ENCODE measurements at places on chromosomes 1 and 21.

DNA sequence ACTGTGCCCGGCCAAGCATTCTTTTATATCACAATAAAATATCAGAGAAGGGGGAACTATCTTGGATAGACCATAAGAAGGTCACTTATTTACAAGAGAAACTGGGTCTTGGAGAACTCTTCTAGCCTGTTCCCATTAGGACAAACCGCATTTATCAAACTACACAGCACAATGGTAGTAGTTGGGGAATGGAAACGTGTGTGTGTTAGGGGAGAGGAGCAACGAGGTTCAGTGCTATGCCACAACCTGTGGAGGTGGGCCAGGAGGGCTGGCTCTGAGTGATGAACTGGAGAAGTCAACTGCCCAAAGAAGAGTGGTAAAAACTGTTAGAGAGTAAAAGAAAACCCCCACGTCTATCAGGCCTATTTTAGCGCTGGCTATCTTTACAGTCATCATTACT, 1.6 kb downstream of the DONSON start:
- DNase-seq = no peak

GRCh38 chr1:98965394-98965793, 39.3 kb downstream of the PLPPR5 start:
- DNase-seq = no peak

DNA sequence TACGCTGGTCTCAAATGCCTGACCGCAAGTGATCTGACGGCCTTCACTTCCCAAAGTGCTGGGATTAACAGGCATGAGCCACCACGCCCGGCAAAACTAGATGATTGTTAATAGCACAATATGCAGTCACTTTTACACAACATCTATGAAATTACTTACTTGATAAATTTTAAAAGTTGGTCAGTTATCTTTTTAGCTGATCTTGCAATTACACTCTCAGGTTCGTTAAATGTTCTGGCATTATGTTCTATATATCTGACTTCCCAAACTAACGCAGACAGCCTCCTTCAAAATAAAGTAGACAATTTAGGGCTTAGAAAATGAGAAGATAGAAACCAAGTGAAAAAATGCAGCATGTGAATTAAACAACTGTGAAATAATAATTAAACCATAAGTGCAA, 31.8 kb upstream of the PSMG1 start:
- DNase-seq = no peak

- no peak for DNase-seq
Measured at GRCh38 chr1:228008391-228009115, 1.8 kb downstream of the WNT3A start.

DNA sequence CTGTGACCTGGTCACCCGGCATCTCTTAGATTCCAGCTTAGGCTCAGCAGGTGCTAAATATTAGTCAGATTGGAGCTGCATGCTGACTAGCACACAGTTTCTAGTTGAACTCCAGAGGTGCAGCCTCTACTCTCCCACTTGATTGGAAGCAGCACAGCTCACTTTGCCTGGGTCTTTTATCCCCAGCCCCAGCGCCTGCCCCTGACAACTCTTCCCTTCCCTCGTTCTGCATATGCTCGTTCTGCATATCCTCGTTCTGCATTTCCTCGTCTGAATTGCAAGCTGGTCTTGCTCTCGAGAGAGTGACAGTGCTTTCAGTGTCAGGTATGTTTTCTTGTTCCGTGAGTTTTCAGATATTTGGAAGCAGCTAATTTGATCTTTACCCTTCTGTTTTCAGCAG, 11.7 kb downstream of the COL18A1 start:
- no peak for DNase-seq

- DNase-seq = no peak
Measured at GRCh38 chr21:39334611-39335010, 14.3 kb downstream of the HMGN1 start.

GRCh38 chr1:89669441-89669840, 36.5 kb downstream of the LRRC8C start:
- DNase-seq = no peak

- no peak for DNase-seq
Measured at GRCh38 chr1:69824932-69825331, 257.2 kb downstream of the LRRC7 start.

DNA sequence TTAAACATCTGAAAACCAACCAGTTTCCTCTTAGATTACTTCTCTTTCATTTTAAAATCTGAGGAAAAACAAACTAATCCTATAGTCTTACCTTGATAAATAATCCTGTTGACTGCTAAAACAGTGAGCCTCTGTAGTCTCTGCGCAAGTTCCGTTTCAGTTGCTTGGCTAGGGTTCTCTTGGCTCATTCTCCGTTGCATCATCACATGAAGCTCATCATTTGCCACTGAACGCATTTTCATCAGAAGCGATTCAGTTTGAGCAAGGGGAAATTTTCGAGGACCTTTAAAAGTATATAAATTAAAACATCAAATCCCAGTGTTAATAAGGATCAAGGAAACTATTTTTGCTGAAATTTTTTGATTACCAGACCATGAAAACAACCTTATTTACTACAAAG, 96.7 kb upstream of the GNG4 start:
- no peak for DNase-seq

GRCh38 chr1:39178541-39179431, 25.7 kb upstream of the MACF1 start:
- DNase-seq = no peak

- no peak for DNase-seq
Measured at GRCh38 chr1:96978444-96978843, 256.9 kb downstream of the PTBP2 start.

DNA sequence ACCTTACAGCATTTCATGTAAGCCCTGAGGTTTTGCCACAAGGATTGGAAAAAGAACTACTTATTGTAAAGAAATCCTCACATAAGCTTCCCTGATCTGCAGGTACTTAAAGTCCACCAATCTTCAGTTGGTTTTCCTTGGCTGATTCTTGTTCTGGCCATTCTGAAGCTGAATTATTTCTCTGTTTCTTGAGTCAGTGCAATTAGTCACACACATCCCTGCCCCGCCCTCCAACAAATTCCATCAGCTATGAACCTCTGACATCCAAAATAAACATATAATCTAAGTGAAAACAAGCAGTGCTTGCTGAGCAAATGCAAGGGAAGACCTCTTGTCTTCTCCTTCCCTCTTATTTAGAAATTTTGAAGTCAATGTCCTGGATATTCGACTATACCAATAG, 8.2 kb upstream of the FNDC7 start:
- DNase-seq = no peak

DNA sequence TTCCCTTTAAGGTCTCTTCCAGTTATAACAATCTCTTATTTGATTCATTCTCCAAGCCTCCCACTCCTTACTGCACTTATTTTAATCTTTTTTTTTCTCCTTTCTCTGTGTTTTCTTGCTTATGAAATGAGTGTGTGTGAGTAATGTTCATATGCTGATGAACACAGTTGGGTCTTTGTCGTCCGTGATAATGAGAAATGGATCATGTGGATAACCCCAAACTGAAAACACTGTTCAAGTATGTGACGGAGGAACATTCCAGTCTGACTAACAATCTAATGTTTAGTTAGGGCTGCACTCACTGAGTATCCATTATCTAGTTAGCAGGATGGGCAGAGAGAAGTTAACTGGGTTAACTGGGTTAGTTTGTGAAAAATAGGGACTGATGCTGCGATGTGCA, 253.1 kb upstream of the DUSP10 start:
- DNase-seq = no peak

DNA sequence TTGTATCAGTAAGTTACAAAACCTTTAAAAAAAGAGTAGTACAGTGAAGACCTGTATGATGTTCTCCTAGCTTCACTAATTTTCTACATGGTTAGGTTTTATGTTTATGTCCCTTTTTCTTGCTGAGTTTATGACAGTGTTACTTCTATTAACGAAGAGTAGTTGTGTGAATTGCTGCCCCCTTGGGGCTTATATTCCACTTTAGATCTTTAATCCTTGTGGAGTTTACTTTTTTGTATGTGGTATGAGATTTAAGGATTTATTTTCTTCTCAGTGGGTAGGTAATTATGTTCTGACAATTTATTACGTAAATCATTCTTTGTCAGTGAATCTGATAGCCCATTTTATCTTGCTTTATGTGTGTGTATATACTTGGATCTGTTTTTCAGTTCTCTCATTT, 14.8 kb downstream of the KCTD3 start:
- DNase-seq = no peak

DNA sequence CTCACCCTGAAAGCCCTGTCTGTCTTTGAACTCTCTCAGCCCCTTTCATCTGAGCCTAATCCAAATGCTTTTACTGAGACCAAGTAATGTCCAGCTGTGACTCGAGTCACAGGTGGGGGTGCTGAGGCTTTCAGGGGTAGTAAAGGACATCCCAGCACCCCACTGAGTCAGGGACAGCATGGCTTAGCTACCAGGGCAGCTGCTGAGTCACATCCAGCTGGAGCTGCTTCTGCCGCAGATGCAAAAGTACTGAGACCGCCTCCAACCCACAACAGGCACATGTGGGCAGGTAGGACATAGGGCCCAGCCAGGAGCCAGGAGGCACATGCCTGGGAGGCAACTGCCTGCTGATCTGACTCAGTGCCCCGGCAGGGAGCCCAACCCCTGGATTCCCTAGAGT, 6.7 kb upstream of the VSIG8 start:
- no peak for DNase-seq

DNA sequence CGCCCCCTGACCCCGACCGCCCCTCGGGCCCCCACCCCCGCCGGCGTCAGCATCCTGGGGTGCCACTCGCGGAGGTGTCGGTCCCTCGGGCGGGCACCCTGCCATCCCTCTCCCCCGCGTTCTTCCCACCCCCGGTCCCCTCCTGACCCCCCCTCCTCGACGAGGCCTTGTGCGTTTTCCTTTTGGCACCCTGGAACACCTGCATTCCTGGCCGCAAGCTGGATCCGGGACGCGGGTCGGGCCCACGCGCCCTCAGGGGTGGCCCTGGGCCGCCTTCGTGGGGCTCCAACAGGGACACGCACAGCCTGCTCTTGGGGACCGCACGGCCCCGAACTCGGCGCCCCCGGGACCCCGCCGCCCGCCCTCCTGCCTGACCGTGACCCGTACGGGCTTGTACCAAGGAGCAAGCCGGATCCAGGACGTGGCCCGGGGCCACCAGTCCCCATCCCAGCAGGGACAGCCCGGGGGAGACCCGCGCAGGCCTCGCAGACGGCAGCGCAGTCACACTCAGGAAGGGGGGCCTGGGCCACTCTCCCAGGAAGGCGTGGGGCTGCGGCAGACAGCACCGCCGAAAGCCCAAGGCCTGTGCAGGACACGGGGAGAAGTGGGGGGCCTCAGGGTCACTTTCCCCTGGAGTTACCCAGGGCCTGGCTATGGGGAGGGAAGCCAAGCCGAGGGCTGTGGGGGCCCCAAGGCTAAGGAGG, 579 bp upstream of the SLC19A1 start:
- DNase-seq = no peak

DNA sequence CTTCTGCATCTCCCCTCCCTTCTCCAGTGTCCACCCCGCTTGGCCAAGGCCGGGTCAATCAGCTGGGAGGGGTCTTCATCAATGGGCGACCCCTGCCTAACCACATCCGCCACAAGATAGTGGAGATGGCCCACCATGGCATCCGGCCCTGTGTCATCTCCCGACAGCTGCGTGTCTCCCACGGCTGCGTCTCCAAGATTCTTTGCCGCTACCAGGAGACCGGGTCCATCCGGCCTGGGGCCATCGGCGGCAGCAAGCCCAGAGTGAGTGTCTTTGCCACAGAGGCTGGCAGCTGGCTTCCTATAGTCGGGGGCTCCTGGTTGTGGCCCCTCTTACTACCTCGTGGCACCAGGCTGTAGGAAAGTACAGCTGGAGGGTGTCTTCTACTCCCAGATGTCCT, 3.6 kb downstream of the PAX7 start:
- DNase-seq = no peak

DNA sequence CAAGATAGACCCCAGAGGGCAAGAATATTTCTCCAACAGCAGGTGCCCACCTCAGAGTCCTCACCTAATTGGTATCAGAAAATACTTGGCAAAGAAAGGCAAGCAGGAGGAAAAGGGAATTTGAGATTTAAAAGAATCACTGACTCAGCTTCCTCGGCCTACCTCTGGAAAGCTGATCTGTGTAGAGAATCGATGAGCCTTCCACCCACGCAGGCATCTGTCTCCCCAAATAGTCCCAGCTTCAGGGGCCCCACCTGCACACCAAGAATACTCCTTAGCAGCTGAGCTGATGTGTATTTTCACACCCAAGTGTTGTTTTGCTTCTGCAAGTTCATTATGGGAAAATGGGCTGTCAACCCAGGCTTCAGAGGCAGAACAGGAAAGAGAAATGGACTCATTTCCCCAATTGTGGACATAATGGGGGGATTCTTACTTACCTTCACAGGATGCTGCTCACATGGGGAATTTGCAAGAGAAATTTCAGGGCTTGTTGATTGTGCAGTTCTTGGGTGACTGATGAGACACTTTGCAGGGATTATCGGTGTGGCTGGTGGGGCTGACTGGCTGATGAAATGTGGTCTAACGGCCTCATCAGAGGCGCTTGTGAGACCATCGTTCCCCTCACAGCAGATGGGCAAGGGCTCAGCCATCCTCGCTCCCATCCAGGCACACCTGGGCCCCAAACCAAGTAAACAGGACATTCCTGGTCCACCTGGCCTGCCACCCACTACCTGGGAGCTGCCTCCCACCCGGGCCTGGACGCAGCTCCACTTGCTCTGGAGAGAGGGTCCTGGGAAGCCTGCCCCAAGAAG, 436.3 kb downstream of the PTPRU start:
- no peak for DNase-seq

GRCh38 chr1:62285440-62285839, 33.8 kb downstream of the KANK4 start:
- DNase-seq = no peak

DNA sequence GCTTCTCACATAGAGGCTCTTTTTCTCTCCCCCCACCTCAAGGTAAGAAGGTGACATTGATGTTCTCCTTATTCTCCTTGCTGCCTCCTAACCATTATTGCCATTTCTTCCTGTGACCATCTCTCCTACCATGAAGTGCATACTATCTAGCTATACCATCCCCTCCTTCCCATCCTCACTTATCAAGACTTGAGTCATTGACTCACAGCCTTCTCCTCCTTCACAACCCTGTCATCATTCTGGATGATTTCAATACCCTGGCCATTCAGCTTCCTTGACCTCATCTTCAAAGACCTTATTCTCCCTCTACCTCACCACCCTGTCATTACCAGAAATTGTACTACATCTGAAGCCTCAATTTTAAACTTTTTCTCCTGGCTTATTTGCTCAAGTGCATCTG, 10.9 kb upstream of the HIPK1 start:
- DNase-seq = no peak

- no peak for DNase-seq
Measured at GRCh38 chr1:172826096-172826741, 167.3 kb downstream of the FASLG start.

DNA sequence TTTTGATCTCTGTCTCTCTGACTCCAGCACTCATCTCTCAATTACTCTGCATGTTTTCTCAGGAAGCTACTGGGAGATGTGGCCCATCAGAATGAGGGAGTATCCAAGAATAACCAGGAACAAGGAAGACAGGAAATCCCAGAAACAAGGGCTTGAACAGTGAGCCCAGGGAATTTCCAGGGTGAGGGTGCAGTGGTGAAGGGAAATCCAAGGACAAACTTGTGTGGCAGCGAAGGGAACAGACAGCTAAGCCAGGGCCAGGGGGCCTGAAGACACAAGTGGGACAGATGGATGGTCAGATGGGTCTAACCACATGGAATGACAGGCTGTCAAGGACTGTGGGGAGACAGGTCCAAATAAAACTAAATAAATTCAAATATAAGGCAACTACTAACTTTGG, 121.8 kb upstream of the ERRFI1 start:
- no peak for DNase-seq
